ENCODE measurements at places on chromosomes 1 and 21.

DNA sequence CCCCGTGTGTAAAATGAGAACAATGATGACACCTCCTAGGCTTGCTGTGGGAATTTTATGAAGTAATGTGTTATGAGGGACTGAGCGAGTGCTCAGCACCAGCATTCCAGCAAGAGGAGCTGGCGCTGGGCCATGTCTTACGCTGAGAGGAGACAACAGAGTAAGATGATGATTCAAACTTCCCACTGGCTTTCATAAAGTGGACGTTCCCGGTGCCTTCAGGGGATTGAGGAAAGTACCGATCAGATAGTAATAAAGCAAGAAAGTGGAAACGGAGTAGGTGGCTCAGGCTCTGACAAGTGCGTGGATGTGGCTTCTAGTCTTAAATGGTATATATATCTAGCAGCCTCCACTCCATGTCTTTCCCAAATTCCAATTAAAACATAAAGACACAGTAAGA lies 23.8 kb downstream of the EPHA10 start:
- DNase-seq: no peak

- no peak for DNase-seq
These were observed 767 bp downstream of the PDIK1L start for GRCh38 chr1:26112407-26112775.

DNA sequence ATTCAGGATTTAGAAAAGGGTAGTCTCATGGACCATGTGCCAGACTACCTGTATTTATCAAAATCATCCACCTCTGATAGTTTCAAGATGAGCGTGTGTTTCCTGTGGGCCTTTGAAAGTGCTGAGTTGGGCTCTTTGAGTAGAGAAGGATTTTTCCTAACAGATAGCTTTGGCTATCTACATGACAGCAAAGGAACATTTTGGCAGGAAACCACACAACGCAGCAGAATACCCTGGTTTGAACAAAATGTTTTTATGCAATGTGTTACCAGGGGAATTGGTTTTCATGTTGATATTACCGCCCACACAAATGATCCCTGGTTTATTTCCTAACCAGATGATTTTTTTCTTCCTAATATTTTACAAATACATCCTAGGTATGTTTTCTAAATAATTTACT lies 431.4 kb downstream of the NEGR1 start:
- DNase-seq: no peak

DNA sequence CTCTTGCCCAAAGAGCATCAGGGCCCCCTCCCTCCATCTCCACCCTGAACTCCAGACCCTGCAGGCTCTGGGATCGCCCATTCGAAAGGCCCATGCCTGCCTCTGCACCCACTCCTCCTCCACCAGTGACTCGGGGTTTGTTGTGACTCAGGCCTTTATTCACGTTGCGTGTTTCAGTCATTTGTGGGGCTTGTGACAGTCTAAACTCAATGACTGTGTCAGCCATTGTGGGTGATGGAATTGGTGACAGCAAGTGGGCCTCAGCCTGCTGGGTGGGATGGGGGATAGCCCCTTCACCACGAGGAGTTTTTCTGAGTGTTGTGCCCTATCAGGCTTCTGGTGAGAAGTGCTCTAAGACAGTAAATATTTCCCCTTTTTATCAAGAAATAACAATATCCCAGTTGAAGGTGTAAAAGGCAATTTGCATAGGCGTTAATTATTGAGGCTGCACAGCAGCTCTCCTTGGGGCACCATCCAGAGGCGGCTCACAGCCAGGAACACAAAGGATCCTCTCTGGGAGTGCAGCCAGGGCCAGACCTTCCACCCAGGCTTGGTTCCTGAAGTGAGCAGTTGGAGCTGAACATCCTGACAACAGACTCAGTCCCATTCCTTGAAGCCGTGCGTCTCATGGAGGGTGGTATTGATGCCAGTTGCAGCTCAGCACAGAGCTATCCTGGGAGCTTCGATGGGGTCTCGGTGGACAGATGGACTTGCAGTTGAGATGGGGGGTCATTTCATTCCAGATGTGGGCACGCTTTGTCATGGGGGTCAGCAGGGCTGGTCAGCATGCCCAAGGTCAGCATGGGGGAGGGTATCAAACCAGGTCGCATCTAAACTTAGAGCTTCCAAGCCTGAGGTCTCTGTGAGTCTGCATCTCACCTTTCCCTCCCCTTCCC lies 135.6 kb upstream of the CACNA1E start:
- DNase-seq: no peak
